ENCODE measurements at places on chromosomes 5 and 9. TPM values are rescaled to one million over a fixed set of nuclear protein-coding genes. Genes with fewer than 3 reads are reported as not detected.
A peak's percentile ranks its signal among the peaks of the same experiment; 100 is the strongest.

ANGPTL2 gene
- 14.9 TPM for total RNA-seq

GABRB2 gene
- 0.77 TPM for total RNA-seq

IFNB1 gene
- not detected for total RNA-seq

FAM153A gene
- total RNA-seq = not detected

PFN3 gene
- total RNA-seq = not detected

SV2C gene
- not detected for total RNA-seq

PCDHA1 gene
- 0.26 TPM for total RNA-seq

- no peak overlapping the region for H3K4me3 ChIP-seq
- H3K36me3 ChIP-seq = peaks cover 36% of the 10 kb centered on the region
- H3K27me3 ChIP-seq = no peaks in the 10 kb centered on the region
- no peak for DNase-seq
These were observed 73.4 kb downstream of the HABP4 start for GRCh38 chr9:96523374-96523773.

GRCh38 chr9:113431191-113431590, 20.6 kb downstream of the C9orf43 start:
- H3K4me3 ChIP-seq = no peak overlapping the region
- no peaks in the 10 kb centered on the region for H3K36me3 ChIP-seq
- H3K27ac ChIP-seq = no peak overlapping the region
- peaks cover 18% of the 10 kb centered on the region for H3K27me3 ChIP-seq
- no peaks in the 10 kb centered on the region for H3K4me1 ChIP-seq

DNA sequence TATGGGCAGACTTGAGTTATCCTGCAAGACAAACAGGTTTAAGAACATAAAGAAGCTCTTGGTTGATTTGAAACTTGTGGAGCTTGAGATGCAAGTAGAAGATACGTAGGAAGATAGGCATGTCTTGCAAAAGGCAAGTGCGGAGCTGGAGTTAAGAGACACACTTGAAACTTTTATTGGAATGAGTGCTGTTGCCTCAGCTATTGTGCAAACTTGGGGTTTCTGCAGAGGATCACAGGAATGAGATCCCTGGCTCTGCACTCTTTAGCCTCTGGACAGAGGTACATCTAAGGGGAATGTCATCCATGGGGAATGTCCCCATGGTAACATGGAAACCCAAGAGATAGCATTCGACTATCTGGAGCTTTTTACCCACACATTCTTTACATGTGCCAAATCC, 121.1 kb downstream of the ADCY2 start:
- peaks cover 12% of the 10 kb centered on the region for H3K36me3 ChIP-seq
- H3K27me3 ChIP-seq = no peaks in the 10 kb centered on the region
- no peak overlapping the region for H3K4me3 ChIP-seq
- no peaks in the 10 kb centered on the region for H3K4me1 ChIP-seq

DNA sequence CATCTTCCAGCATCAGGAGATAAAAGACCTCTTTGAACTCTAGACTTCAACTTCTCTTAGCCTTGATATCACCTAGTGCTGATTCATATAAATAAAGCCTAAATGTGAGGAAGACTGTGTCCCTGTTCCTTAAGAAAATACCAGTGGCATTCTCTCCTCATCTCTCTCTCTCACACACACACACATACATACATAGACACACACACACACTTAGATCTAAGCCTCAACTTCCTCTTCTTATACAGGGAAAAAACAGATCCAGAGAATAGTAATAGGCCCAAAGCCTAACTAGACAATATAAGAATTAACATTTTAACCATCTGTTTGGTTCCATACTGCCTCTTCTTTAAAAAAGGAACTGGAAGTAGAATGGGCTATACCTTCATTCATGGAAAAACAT, 195.3 kb upstream of the NR4A3 start:
- no peaks in the 10 kb centered on the region for H3K27me3 ChIP-seq
- H3K27ac ChIP-seq = no peak overlapping the region
- H3K4me1 ChIP-seq = no peaks in the 10 kb centered on the region

DNA sequence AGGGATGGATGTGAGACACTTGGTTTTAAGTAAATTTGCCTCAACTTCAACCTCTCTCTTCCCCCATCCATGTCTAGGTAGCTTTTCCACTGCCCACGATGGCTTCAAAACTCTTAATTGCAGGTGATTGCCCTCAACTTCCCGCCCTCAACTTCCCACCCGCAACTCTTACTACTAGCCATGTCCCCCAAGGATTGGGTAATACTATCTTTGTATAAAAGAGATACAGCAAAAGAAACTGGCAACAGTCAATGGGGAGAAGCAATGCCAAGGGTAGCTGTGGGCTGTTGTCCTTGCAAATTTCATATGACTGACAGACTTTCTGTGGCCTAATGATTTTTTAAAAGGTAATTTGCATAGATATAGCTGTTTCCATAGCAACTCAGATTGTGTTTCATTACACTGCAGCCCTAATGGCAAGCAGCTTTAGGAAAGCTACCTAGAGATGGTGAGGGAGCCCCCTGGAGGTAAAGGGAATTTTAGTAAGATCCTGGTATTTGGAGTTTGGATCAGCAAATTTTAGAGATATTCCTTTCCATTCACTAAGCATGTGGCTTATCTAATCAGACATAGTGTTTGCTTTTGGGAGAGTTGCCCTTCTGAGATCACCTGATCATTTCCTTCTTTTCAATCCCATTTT, 421.5 kb upstream of the DAP start:
- no peaks in the 10 kb centered on the region for H3K36me3 ChIP-seq
- no peak overlapping the region for H3K27ac ChIP-seq
- no peak overlapping the region for H3K4me3 ChIP-seq
- peak; percentile 62 for DNase-seq
- H3K27me3 ChIP-seq = no peaks in the 10 kb centered on the region
- peaks cover 6% of the 10 kb centered on the region for H3K4me1 ChIP-seq

DNA sequence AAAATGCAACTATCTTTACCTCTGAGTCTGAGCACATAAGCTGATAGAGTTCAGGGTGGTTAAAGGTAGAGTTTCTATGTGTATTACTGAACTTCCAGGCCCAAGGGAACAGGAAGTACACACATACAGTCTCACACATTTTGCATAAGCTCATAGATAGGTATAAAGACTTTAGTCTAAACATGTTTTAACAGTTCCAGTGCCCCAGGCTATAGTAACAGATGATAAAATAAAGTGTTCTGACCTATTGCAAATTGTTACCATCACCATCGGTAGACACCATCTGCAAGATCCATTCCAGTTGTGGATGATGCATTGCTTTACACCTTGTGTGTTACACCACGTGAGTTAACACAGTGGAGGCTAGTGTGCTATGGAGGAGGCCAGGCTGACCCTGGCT, 95.8 kb downstream of the TMEM174 start:
- H3K36me3 ChIP-seq = no peaks in the 10 kb centered on the region
- peaks cover 6% of the 10 kb centered on the region for H3K27me3 ChIP-seq
- DNase-seq = no peak

- H3K27me3 ChIP-seq = no peaks in the 10 kb centered on the region
- no peak for DNase-seq
- H3K36me3 ChIP-seq = no peaks in the 10 kb centered on the region
- H3K27ac ChIP-seq = peak overlapping the region; percentile 12
These were observed 425.9 kb upstream of the MPDZ start for GRCh38 chr9:13705373-13705772.

DNA sequence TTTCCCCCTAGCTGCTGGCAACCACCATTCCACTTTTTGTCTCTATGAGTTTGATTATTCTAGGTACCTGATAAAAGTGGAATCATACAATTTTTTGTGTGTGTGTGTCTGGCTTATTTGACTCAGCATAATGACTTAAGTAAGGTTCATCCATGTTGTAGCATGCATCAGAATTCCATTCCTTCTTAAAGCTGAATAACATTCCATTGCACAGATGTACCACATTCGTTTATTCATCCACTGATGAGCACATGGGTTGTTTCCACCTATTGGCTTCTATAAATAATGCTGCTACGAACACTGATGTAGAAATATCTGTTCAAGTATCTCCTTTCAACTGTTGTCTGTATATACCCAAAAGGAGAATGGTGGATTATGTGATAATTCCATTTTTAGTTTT, 33.7 kb downstream of the AP3B1 start:
- H3K36me3 ChIP-seq = peaks cover 27% of the 10 kb centered on the region
- DNase-seq = no peak
- no peak overlapping the region for H3K27ac ChIP-seq
- no peaks in the 10 kb centered on the region for H3K4me1 ChIP-seq
- H3K4me3 ChIP-seq = no peak overlapping the region
- H3K27me3 ChIP-seq = no peaks in the 10 kb centered on the region

- H3K4me3 ChIP-seq = no peak overlapping the region
- H3K27ac ChIP-seq = no peak overlapping the region
- no peak for DNase-seq
- peaks cover 91% of the 10 kb centered on the region for H3K36me3 ChIP-seq
- H3K27me3 ChIP-seq = no peaks in the 10 kb centered on the region
These were observed 10.3 kb upstream of the TPM2 start for GRCh38 chr9:35700031-35700430.

DNA sequence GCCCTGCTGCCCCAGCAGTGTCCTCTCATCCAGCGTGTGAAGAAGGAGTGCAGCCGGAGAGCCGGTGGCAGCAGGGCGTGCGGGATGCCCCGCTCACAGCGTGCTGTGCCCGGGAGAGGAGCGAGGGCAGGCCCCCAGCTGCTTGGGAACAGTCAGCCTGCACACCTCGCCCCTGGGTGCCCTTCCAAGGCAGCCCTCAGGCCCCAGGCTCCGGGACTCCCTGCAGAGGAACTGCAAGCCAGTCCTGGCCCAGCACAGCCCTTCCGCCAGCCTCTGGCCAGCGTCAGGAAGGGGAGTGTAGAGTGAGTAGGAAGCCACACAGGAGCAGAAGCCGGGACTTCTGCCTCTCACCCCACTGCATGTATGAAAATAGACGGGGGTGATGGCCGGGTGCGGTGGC, 43.5 kb downstream of the ADAMTS2 start:
- no peaks in the 10 kb centered on the region for H3K36me3 ChIP-seq
- H3K4me1 ChIP-seq = no peaks in the 10 kb centered on the region
- no peak overlapping the region for H3K4me3 ChIP-seq
- no peak overlapping the region for H3K27ac ChIP-seq
- H3K27me3 ChIP-seq = no peaks in the 10 kb centered on the region
- DNase-seq = no peak

GRCh38 chr9:118882684-118883083, 486.6 kb downstream of the BRINP1 start:
- no peak overlapping the region for H3K27ac ChIP-seq
- H3K27me3 ChIP-seq = no peaks in the 10 kb centered on the region
- no peaks in the 10 kb centered on the region for H3K4me1 ChIP-seq
- H3K4me3 ChIP-seq = no peak overlapping the region

- no peaks in the 10 kb centered on the region for H3K4me1 ChIP-seq
- H3K27me3 ChIP-seq = no peaks in the 10 kb centered on the region
These were observed 722.8 kb upstream of the GRAMD2B start for GRCh38 chr5:125700380-125700861.

- no peak for DNase-seq
- no peaks in the 10 kb centered on the region for H3K36me3 ChIP-seq
- H3K4me3 ChIP-seq = no peak overlapping the region
These were observed 75.2 kb downstream of the TENT4A start for GRCh38 chr5:6788439-6788838.

DNA sequence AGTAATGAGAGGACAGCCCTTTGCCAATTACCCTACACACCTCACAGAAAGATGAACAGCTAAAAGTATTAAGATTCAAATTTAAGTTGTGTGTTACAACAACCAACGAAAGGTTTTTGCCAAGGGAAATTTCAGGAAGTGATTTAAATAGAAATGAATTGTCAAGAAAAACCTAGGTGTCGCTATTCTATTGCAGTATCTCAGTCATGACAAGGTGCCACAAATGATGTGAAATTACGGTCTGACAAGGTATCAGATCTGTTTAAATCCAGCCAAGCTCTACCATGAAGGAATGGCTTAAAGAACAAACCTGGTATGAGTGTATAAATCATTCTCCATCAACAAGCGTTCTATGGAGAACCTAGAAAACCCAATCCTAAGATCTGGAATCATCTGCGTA, 189.7 kb downstream of the ATPSCKMT start:
- DNase-seq = no peak

DNA sequence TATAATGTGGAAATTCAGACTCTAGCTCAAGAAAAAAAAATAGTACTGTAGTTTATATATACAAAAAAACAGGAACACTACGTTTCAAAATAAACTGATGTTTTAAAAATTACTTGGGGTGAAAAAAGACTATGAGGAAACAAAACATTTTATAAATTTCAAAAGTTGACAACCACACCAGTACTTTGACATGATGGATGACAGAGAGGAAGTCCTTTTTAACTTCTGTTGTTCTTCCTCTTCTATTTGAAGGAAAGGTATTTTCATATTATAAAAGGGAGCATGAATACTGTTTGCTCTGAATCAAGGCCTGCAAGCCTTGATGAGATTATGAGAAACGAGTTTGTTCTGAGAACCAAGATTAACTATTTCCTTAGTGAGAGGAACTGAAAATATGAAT, 456.9 kb downstream of the TAF11L14 start:
- no peak for DNase-seq
- H3K36me3 ChIP-seq = no peaks in the 10 kb centered on the region
- no peaks in the 10 kb centered on the region for H3K27me3 ChIP-seq
- H3K4me3 ChIP-seq = no peak overlapping the region

DNA sequence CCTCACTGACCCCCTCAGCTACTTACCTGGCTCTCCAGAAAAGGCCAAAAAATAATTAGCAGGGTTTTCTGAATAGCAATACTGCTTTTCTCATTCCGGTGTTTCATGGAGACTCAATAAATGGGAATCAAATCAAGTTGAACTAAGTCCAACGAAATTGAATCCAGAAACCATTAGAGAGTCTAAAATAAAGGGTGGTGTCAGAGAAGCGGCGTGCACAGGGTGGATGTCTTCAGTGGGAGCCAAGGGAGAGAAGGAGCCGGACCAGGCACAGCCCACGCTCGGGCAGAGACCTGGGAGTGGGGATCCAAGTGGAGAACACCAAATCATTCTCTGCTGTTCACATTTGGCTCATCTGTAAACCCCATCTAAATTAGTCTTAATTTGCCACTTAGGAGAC, 40.2 kb upstream of the WWC1 start:
- H3K27me3 ChIP-seq = no peaks in the 10 kb centered on the region
- no peak overlapping the region for H3K4me3 ChIP-seq
- DNase-seq = no peak
- peak overlapping the region; percentile 29 for H3K27ac ChIP-seq

- H3K36me3 ChIP-seq = no peaks in the 10 kb centered on the region
- peaks cover 6% of the 10 kb centered on the region for H3K4me1 ChIP-seq
- H3K27me3 ChIP-seq = no peaks in the 10 kb centered on the region
- no peak for DNase-seq
These were observed 123.1 kb downstream of the DMRT2 start for GRCh38 chr9:1173211-1173610.

DNA sequence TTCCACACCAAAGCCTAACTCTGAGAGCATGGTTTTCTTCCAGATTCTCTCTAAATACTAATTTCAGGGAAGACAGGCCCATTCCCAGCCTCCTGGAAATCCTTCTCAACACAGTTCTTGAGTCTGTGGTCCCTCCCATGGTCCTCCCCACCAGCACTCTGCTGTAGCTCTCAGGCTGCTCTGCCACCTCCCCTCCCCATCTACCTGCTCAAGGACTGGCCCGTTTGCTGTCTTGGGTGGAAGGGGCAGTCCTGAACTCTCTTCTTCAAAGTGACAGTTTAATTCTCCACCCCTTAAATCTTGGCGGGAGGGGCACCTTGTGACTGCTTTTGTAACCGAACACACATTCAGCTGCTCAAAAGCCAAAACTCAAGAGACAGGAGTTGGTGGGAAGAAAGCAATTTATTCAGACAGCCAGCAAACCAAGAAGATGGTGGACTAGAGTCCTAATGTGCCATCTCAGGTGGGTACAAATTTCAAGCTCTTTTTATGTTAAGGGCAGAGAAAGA, 7.6 kb upstream of the LCN15 start:
- no peak for DNase-seq
- no peaks in the 10 kb centered on the region for H3K4me1 ChIP-seq
- no peaks in the 10 kb centered on the region for H3K36me3 ChIP-seq
- no peaks in the 10 kb centered on the region for H3K27me3 ChIP-seq

GRCh38 chr9:5140151-5140550, 45.3 kb downstream of the INSL6 start:
- no peak overlapping the region for H3K27ac ChIP-seq
- peaks cover 6% of the 10 kb centered on the region for H3K36me3 ChIP-seq
- H3K4me3 ChIP-seq = no peak overlapping the region
- DNase-seq = no peak
- no peaks in the 10 kb centered on the region for H3K4me1 ChIP-seq

All from endodermal cell (in vitro differentiated cells).